NCI-H1930 (cell line): ENCODE measurements at places on chromosomes 2 and 18.

DNA sequence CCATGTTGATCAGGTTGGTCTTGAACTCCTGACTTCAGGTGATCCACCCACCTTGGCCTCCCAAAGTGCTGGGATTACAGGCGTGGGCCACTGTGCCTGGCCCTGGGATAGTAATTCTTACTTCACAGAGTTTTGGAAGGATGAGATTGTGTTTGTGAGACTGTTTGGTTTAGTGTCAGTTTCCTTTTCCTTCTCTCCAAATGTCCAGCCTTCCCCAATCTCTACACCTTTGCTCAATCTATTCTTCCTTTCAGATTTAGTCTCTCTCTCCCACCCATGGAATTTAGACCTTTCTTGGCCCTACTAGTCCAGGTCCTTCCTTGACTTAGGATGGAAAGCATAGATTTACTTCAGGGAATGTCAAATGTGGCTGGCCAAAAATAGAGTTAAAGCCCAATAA lies 12.2 kb upstream of the IL1A start:
- no peak for DNase-seq

- no peak for DNase-seq
Observed at GRCh38 chr2:38073211-38074057, 2.5 kb downstream of the CYP1B1 start.

DNA sequence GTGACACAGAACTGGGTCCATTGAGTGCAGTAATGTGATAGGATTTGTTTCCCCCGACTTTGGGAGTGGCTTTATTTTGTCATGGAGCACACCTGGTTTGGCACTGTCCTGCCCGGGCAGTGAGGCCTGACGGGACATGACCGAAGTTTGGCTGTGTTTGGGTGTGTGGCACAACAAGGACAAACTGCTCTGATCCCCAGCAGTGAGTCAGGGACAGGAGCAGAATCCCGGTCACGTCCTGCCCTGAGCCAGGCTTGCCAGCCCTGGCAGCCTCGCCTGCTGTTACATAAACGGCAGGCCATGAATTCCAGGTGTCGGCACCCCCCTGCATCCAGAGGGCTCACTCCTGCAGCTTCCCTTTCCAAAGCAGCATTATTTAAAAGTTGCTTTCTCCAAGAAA lies 45.7 kb downstream of the IMPA2 start:
- DNase-seq, result no peak

DNA sequence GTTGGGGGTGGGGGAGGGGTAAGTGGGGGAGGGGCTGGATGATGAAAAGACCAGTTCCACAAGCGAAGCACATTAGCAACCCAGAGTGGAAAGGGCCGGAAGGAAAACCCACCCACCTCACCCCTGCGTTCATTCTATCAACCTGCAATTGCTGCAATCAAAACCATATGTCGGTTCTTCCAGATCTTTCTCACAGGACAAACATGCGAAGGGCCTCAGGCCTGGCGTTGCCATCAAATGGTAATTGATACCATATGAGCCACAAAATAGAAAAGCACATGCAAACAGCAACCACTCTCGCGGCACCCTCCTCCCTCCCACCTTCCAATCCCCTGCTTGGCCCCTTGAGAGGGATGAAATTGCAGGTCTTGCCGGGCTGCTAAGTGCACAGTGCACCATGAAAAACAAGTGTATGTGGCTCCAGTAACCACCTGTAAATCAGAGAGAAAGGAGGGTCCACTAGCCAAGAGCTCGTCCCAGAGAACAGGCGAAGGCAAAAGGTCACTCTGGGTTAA lies 287.5 kb downstream of the TCF4 start:
- no peak for DNase-seq

GRCh38 chr2:11309706-11310105 lies 34.7 kb downstream of the ROCK2 start:
- DNase-seq, result no peak

DNA sequence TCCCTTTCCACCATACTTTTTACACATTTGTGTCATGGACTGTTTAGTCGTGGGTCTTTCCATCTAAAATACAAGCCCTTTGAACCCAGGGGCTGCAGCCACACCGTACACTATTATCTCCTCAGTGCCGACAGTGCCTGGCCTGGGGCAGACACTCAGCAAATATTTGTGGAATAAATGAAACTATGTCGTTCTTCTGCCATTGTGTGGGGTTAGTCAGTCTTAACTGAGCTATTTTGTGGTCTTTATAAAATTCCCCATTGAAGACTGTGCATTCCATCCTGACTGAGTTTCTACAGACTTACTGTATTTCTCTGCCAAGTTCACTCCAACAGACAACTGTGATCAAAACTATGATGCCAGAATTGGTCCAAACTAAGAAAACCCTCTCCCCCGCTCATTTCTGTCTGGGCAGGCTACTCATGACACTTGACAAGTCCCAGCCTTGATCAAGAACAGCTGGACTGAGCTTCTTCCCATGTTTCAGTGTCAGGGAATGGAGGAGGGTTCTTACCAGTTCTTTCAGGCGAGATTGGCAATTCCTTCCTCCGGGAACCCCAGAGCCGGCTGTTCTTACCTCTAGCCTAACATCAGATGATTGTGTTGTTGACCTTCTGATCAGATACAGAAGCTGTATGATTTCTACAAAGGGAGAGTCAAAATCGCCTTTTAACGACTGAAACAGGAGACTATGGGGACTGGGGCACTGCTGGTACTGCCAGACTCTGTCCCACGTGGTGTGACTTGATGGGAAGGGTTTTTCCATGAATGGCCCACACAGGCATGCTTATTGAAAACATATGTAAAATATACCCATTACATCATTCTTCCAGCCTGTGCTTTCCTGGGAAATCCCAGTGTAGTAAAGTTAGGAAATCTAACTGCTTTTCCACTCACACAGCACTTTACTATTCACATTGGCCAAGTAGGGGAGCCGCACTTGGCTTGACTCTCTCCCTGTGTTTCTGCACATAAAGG lies 77.4 kb upstream of the NPAS2 start:
- DNase-seq, result no peak

DNA sequence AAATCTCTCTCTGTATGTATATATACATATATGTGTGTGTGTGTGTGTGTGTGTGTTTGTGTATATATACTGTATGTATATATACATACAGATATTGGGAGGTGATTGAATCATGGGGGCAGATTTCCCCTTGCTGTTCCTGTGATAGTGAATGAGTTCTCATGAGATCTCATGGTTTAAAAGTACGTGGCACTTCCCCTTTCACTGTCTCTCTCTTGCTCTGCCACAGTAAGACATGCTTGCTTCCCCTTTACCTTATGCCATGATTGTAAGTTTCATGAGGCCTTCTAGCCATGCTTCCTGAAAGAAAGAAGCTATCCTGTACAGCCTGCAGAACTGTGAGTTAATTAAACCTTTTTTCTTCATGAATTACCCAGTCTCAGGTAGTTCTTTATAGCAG lies 18.8 kb upstream of the CCDC195 start:
- no peak for DNase-seq

DNA sequence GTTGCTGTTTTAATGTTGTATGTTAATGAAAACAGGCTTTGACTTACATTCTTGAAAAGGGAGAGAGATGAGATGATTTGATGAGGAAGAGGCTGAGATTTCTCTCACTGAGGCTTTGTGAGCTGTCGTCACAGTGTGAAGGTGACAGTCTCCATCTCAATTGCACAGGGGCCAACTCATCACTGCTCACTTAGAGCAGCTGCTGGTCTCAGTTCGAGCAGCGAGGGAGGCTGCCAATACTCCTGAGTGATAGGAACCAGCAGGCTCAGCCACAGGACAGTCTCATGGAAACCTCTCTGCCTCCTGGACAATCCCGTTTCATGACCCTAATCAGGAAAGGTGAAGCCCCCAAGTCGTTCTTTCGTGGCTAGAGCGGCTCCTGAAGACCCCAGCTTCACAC lies 170.7 kb upstream of the SOX11 start:
- DNase-seq, result no peak

GRCh38 chr18:26722565-26722931 lies 143.0 kb downstream of the AQP4 start:
- DNase-seq, result no peak

DNA sequence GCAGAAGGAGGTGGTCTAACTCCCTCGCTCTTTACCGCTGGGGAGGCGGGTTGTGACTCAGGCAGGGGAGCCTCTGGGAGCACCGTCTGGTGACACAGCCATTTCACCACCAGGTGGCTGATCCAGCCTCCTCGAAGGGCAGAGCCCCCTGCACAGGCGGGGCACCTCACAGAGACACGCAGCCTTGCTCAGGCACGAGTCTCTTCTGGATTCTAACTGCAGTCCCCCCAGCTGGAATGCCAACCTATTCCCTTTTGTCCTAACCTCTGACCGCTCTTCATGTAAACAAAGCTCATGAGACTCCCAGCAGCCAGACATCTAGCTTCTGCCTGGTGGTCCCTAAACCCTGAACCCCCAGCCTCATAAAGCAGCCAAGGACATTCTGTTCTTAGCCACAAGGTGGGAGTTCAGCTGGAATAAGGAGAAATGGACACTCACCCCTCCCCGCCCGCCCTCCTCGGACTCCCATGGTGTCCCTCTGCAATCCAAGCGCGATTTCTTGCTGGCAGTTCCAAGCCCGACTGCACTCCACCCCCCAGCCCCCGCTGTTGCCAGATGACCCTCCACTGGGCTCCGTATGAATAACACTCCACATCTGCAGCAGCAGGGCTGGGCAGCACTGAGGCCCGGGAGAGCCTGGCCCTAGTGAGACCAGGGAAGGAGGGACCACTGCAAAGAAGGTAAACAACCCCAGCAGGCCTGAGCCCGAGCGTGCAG lies 84.3 kb downstream of the TNS1 start:
- DNase-seq, result no peak

- no peak for DNase-seq
Observed at GRCh38 chr18:50569930-50570329, 10.0 kb downstream of the MAPK4 start.

- DNase-seq, result no peak
Observed at GRCh38 chr2:48248251-48248933, 281.6 kb upstream of the STON1 start.

DNA sequence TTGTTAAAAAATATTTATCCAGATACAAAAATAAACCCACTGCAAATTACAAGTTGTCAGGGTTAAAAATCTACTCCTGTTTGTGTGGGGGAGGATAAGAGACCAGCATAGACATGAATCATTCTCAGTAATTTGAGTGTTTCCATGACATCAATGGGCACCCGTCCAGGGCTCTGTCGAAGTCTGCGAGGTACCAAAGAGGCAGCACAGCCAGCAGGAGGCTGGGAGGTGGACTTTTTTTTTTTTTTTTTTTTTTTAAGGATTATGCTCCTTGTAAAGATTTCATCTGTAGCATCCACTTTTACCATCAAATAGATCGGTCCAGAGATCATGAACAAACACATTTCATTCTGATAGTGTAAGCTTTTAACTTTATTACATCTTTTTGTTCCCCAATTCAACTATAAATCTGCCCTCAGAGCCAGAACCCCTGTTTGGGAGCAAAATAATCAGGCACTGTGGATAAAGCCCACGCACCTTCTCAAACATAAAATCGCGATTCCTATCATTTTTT lies 182.0 kb downstream of the TCF4 start:
- peak; percentile 90 for DNase-seq

DNA sequence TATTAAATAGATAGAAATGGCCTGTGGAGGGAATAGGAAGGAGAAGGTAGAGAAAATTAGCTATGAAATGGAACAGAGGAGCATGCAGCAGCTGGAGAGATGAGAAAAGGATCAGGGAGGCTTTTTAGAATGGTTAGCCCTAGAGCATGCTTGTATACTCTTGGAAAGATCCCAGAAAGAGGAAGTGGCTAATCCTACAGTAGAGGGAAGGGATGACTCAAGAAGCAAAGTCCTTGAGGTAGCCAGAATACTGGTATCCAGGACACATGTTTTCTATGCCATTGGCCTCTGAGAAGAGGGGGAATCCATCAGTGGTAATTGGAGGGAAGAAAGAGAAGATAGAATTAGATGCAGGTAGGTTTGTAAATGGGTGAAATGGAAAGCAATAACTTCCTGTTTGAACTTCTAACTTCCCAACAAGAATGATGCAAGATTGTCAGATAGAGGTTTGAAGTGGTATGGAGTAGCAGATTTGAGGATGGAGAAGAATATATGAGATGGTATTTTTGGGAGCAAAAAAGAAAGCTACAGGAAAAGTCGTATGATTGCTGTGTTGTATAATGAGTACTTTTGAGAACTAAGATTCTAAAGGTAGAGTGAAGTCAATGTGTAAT lies 17.1 kb upstream of the OSBPL6 start:
- DNase-seq, result no peak

DNA sequence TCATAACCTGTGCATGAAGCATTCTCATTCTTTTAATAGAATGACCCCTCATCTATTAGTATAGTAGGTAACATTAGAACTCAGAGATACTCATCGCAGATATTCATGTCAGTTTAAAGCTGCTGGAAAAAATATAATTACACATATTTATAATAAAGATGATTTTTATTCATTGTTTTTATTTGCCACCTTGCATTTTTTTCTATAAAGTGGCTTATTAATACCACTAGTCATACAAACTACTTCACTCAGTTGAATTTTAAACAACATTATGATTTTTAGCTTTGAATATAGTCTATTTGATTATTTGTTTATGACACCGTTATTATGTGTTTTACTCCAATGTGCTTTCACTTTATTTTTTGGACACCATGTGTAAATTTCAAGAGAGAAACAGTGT lies 23.9 kb upstream of the GULP1 start:
- DNase-seq, result no peak

GRCh38 chr2:146821836-146822316 lies 1023.0 kb upstream of the ACVR2A start:
- DNase-seq, result no peak

GRCh38 chr2:212912445-212913103 lies 238.8 kb downstream of the IKZF2 start:
- DNase-seq, result no peak
